NT2/D1 (cell line): ENCODE measurements at places on chromosomes 16 and 17.

DNA sequence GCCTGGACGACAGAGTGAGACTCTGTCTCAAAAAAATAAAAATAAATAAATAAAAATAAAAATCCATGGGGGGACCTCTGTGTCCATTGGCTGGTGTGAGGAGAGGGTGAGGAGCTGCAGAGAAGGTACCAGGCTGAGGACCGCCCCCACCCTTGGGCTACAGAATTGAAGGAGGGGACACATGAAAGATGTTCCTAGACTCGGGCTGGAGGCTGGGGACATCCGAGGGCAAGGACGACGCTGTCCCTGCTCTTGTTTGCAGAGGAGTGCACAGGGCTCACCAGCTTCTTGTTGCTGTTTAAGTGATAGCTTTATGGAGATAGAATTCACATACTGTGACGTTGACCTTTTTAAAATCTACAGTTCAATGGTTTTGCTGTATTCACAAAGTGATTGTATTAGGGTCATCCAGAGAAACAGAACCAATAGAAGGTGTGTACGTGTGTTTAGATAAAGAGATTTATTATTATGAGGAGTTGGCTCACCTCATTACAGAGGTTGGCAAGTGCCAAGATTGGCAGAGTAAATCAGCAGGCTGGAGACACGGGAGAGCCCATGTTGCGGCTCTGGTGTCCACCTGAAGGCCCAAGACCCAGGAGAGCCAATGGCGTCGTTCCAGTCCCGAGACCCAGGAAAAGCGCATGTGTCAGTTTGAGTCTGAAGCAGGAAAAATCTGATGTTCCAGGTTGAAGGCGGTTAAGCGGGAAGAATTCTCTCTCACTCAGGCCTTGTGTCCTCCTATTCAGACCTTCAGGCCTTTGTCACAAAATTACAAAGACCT lies 320.7 kb downstream of the SEC14L1 start:
- no peak for DNase-seq

DNA sequence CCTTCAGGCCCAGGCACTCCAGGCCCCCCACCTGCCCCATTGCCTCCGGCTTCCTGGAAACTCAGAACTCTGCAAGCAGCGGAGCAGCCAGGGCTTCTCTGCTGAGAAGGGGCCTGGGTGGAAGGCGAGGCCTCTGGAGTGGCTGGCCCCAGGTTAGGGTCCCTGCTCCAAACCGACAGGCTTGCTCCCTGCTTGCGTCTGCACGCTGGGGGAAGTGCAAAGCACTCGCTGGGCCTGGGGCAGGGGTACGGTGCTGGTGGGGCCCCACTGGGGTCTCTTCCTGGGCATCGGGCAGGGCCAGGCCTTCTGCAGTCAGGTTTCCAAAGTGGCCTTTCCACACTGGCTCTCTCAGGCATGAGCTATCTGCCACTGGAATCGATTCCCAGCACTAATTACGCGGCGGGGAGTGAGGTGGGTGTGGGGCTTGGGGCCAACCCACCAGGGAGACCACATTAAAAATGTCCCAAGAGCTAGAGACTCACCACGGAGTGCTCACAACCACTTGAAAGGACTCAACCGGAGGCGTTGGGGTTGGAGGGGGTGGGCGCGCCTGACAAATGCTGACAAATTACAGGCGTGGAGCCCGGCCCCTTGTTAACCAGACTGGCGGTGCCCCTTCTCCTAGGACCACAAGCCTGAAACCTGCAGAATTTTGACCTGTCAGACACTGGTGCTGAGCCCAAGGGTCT lies 17.9 kb downstream of the FAM83G start:
- DNase-seq = no peak

DNA sequence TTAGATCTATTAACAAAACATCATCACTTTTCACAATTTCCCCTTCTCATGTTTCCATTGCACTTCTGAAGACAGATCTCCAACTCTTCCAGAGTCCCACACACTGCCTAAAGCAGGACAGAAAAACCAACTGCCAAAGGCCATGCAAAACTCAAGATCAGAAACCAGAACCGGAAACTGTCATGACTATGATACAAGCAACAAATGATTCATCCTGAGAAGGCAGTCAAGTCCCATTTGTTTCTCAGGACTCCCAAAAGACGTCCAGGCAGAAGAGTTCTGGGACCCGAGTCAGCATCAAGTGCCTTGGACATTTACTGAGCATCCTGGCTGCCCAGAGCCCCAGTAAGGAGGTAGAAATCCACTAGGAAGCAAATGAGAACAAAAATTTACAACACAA lies 38.8 kb downstream of the ERN1 start:
- no peak for DNase-seq

GRCh38 chr17:77772899-77773358 lies 185.6 kb upstream of the TNRC6C start:
- DNase-seq = no peak
